ENCODE measurements at places on chromosomes 6 and 20. TPM values are rescaled to one million over a fixed set of nuclear protein-coding genes. Genes with fewer than 3 reads are reported as not detected.

Gene GJA1
- polyA plus RNA-seq, result 70.7 TPM

DNA sequence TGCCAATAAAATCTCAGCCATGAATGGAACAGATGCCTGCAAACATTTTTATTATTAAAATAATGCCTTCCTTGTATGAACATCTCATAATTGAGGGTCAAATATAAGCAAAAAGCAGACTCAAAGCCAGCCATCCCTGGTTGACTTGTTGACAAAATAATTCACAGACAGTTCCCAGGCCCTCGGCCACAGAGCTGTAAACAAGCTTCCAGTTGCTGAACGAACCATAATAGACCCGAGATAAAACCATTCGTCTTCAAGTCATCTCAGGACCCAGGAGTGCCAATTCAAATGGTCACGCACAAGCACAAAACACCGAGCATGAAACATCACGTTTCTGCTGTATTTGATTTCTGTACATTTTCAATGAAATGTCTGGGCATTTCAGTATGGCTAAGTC is 113.3 kb upstream of the CDYL start:
- no peak for DNase-seq

DNA sequence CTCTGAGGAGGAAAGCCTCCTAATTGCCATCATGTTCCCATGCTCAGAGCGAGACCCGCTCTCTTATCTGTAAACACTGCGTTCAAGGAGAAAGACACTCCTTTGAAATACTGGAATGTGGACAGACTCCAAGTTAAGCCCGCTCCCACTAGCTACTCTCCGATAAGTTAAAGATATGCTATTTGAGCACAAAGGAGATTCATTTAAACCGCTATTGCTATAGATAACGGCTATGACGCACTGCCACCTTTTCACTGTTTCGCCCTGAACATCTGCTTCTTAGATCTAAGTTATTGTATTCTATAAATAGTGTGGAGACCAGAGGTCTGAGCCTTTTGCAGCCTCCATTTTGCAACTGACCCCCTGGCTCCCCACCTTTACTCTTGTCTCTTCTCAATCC is 82.3 kb downstream of the GPX5 start:
- no peak for DNase-seq

GRCh38 chr6:160102399-160102798 is 19.2 kb upstream of the SLC22A1 start:
- no peak for DNase-seq

DNA sequence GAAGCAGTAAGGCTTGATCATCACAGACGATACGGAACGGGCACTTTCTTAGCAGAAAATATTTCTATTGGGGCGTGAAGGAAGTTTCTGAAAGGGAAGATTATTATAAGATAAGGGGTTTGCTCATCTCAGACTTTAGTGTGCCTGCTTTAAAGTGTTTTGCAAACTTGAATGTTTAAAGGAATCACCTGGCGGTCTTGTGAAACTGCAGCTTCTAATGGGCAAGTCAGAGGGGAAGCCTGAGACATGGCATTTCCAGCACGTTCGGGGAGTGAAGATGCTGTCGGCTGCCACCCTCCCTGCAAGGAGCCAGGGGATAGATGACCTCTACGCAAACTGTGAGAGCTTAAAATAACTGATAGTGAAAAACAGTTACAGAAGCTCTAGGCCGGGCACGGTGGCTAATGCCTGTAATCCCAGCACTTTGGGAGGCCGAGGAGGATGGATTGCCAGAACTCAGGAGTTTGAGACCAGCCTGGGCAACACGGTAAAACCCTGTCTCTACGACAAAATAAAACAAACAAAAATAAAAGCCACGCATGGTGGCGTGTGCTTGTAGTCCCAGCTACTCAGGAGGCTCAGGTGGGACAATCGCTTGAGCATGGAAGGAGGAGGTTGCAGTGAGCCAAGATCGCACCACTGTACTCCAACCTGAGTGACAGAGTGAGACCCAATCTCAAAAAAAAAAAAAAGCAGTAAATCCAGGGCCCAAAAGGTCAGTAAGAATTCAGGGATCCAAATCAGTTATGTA is 2.3 kb upstream of the KIF16B start:
- DNase-seq, result no peak
